ENCODE measurements at places on chromosomes 16 and 17. TPM values are rescaled to one million over a fixed set of nuclear protein-coding genes. Genes with fewer than 3 reads are reported as not detected.

The MSI2 gene
- 55.8 TPM for total RNA-seq

The BCL6B gene
- not detected for total RNA-seq

The TNFAIP1 gene
- total RNA-seq, result 52.2 TPM

The SRL gene
- not detected for total RNA-seq

The PMP22 gene
- total RNA-seq, result 19.6 TPM

The C17orf78 gene
- total RNA-seq, result not detected

The ENPP7 gene
- total RNA-seq, result not detected

The MILR1 gene
- 6.2 TPM for total RNA-seq

The FOXC2 gene
- 4.4 TPM for total RNA-seq

The GSE1 gene
- total RNA-seq, result 65.2 TPM

The NOXO1 gene
- under 0.01 TPM for total RNA-seq

The TPSAB1 gene
- total RNA-seq, result not detected

The TAT gene
- not detected for total RNA-seq

Measured in smooth muscle cell of the umbilical artery (primary cell).